ENCODE measurements at places on chromosomes 1 and 21.
A peak's percentile ranks its signal among the peaks of the same experiment; 100 is the strongest.

GRCh38 chr1:90952906-90953305, 68.9 kb downstream of the ZNF644 start:
- no peak for DNase-seq

- no peak for DNase-seq
Measured at GRCh38 chr21:29810871-29811270, 128.9 kb downstream of the GRIK1 start.

GRCh38 chr1:200890818-200891773, 3.6 kb upstream of the INAVA start:
- peak; percentile 58 for DNase-seq

- DNase-seq: no peak
Measured at GRCh38 chr1:94335447-94335846, 82.7 kb upstream of the ABCD3 start.

DNA sequence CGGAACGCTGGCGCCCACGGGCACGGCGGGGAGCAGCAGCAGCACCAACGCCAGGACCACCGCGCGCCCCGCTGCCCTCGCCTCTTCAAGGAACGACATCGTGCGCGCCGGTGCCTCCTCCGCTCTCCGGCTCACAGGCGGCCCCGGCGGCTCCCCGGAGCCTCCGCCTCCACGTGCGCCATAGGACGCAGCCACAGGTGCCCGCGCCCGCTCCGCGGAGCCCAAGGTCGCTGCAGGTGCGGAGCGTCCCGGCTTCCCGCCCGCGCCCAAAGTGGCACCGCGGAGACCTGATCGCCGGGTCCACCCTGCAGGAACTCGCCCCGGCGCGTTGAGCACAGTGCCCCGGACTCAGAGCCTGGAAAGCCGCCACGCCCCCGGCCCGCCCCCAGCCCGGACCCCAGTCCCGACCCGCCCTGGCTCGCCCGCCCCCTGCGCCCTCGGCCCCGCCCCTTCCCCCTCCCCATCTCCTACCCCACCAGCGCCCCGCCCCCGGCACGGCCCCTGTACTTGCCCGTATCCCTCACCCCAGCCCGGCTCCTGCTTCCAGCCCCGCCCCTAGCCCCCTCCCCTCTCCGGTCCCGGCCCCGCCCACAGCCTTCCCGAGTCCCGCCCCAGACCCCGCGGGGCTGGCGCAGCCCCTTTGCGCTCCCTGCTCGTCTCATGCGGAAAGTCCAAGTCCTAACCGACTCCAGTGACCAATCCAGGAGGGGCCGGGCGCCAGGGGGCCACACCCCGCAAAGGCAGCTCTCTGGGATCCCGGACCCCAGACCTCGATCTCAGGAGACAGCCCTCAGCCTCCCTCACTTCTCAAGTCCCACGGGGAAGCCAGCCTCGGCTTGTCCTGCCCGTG, at the start of gene MEGF6:
Gene MEGF6 (minus strand): TSS at position 339 of the 850 bp plus-strand sequence. CDS start 240 bp downstream, at position 99.
- DNase-seq: peak; percentile 40

- no peak for DNase-seq
Measured at GRCh38 chr1:166597516-166597915, 241.8 kb upstream of the POGK start.

- DNase-seq: no peak
Measured at GRCh38 chr1:24505816-24506215, 3.2 kb downstream of the RCAN3 start.

DNA sequence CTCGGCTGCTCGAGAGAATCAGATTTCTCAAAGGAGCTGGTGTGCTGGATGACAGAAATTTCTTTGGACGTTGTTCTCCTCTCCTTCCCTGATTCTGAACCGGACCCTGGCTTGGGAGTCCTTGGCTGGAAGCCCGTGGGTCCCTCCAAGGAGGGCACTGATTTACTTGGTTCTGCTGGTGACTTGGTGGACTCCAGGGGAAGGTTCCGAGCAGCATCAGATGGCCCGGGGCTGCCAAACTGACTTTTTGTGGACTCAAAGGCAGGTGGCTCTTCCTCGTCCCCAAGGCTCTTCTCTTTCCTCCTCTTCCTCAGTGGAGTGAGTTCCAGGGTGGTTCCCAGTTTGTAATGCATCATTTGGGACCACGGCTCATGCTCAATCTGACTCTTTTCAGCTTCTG, 97.9 kb upstream of the EDN2 start:
- no peak for DNase-seq

DNA sequence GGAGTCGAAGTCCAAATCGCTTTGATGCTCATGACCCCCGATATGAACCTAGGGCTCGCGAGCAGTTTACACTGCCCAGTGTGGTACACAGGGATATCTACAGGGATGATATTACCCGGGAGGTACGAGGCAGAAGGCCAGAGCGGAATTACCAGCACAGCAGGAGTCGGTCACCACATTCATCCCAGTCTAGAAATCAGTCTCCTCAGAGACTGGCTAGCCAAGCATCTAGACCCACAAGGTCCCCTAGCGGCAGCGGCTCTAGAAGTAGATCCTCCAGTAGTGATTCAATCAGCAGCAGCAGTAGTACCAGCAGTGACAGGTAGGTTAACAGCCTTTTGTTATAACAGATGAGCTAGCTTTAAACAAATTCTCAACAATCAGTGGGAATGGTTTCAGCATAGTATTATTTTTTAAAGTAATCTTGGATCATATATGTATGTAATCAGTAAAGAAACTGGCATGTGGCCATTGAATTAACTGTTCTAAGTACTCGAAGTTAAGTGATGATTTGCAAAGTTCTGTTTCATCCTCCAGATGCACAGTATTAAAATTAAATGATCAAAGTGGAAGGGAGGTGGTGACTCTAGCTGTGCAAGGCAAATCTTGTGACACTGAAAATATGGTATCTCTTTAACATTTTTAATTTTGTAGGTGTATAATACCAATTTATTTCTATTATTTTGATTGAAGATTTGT, 29.0 kb downstream of the SPEN start:
- DNase-seq: no peak

GRCh38 chr1:5568321-5568720, 423.9 kb downstream of the NPHP4 start:
- no peak for DNase-seq

Data from COLO829 (cell line).